ENCODE measurements at places on chromosomes 16 and 17. TPM values are rescaled to one million over a fixed set of nuclear protein-coding genes. Genes with fewer than 3 reads are reported as not detected.

SLC43A2 gene
- total RNA-seq, result 11.6 TPM

SOX15 gene
- total RNA-seq, result not detected

AGRP gene
- not detected for total RNA-seq

GCGR gene
- total RNA-seq, result not detected

RRAD gene
- total RNA-seq, result 0.49 TPM

STX1B gene
- 0.18 TPM for total RNA-seq

KRTAP4-3 gene
- not detected for total RNA-seq

CD300H gene
- total RNA-seq, result not detected

MT1A gene
- total RNA-seq, result 6.9 TPM

TUBG2 gene
- 11.2 TPM for total RNA-seq

ARL17B gene
- total RNA-seq, result 9.6 TPM

Measured in cardiac atrium fibroblast (primary cell).